Right forelimb (tissue), 1 donor: ENCODE measurements at places on chromosomes 16 and 17.

DNA sequence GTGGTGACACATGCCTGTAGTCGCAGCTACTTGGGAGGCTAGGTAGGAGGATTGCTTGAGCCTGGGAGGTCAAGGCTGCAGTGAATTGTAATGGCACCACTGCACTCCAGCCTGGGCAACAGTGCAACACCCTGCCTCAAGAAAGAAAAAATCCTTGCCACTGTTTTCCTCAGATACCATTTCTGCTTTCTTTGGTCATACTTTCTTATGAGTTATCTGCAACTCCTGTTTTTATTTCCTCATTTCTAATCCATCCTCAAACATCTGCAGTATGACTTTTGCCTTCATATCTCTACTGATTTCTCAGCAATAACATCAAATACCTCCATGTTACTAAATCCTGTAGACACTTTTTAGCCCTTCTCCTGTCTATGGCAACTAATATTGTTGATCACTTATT lies 3.1 kb upstream of the AP2B1 start:
- no peak for DNase-seq

DNA sequence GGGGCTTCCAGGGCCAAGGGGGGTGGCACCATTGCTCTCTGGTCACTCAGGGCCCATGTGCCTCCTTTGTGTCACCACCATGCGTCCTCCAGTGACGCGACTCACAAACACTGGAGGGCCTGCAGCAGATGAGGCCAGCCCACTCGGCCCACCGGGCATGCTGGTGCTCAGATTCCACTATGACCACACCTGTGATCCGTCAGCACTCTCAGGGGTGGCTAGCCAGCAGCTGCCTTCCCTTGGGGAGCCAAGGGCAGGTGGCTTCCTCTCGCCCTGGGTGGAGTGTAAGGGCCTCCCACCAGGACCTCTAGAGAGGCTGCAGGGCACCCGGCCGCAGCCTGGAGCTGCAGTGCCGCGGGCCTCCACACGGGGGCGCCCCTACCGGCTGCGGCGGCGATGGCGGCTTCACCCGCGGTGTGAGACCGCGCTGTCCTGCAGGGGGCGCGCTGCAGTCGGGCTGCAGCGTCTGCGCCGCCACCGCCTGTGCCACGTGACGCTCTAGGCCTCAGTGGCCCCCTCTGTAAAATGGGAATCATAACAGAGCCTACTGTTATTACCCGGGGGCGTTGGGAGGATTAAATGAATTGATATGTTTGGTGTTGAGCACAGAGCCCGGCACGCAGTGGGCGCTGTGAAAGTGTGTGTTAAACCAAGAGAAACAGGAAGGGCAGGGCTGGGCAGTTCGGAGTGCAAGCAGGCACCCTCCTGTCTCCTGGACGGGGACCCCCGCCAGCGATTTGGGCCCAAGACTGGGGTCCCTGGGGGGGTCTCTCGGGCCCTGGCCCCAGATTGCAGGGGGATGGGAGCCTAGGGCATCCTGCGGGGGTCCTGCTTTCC lies 192.4 kb upstream of the GSE1 start:
- peak; percentile 79 for DNase-seq

- DNase-seq = no peak
These were observed 1432.0 kb upstream of the GOT2 start for GRCh38 chr16:60166111-60166510.

DNA sequence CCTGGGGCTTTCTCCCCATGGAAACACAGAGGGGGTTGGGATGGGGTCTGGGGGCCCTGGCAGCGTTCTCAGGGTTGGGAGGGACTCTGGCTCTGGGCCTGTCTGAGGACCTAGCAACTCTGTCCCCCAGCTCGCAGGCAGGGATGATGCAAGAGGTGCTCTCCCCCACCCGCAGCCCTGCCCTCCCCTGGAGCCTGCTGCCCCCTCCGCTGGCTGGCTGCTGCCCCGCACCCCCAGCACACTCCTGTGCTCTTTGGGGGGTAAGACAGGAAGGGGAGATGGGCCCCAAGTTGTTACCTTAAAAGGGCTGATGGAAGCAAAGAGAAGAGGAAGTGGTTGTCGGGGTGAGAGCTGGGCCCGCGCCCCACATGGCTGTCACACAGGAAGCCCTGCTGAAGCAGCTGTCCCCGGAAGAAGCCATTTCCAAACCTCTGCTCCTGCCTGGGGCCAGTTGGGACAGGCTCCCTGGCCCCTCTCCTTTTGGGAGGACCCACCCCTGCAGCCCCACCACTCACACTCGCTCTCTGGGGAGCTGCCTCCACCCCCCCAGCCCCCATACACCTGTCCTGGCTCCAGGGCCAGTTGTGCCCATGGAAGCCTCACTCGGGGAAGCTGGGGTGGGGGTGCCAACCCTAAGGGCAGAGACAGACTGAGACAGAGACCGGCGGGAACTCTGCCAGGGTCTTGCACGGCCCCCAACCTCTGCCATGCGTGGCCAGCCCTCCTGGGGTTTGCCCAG lies 2.5 kb downstream of the CORO1A start:
- peak; percentile 41 for DNase-seq

DNA sequence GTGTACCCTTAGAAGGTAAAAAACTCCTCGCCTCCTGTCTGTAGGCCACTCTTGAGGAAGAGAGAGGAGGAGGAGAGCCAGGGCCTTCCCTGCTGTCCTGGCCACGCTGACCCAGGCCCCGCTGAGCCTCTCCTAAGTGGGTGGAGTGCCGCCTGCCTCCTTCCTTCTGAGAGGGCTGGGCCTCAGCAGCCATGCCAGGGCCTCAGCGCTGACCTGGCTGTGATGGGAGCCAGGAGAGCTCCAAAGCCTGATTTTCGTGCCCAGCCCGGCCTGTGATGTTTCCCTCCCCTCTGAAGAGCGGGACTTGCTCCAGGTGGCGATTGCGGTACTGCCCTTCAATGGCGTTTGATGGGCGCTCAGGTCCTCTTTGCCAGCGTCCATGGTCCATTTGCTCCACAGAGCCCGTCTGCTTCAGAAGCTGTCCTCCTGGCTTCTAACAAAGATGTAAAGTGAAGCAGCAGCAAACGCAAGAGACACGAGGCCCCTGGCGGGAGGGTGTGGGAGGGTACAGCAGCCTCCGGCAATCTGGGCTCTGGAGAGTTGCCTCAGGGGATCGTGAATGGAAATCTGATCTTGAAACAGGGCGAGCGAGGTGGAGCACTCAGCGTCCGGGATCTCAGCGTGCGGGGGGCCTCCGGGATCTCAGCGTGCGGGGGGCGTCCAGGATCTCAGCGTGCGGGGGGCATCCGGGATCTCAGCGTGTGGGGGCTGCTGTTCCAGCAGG lies 93.5 kb downstream of the NPIPB11 start:
- DNase-seq = no peak

DNA sequence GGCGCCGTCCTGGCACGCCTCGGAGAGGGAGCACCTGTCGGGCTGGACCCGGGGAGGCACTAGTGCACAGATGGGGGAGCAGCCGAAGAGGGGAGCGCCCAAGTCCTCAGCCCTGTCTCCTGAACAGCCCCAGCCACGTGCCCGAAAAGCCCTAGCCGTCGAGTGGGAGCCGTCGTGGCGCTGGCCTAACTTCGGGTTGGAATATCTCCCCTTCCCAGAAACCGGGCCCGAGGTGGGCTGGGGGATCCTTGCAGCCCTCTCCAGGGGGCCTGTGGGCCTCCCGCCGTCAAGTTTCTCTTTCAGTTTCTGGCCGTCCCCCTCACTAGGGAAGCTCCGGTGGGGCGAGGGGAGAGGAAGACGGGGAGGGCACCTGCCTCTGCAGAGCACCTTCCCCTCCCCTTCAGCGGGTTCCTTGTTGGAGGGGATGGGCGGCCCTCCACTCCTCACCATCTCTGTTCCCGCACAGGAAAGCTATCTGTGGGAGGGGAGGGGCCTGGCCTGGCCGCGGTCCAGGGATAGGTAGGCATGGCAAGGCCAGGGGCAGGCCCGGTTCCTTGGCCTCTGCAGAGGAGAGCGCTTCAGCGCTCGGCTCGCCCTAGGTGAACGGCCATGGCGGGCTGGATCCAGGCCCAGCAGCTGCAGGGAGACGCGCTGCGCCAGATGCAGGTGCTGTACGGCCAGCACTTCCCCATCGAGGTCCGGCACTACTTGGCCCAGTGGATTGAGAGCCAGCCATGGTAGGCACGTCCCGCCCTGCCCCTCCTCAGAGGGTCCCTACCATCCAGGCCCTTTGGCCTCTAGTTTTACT lies 709 bp downstream of the STAT5A start:
- peak; percentile 48 for DNase-seq

DNA sequence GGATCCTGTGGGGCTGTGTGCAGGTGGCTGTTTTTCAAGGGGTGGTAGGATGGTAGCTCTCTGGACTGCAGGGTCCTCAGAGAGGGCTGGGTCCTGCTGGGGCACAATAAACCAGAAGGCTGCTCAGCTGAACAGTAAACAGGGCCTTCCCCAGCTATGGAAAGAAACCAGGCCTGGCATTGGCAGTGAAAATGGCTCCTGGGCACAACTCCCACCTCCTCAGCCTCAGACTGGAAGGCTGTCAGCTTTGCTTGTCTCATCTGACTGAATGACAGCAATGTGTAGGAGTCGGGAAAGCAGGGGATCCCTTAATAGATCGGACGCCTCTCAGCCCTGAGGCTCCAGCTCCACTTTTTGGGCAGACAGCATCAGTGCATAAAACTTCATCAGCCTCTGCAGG lies 59.8 kb upstream of the NLRP1 start:
- no peak for DNase-seq

DNA sequence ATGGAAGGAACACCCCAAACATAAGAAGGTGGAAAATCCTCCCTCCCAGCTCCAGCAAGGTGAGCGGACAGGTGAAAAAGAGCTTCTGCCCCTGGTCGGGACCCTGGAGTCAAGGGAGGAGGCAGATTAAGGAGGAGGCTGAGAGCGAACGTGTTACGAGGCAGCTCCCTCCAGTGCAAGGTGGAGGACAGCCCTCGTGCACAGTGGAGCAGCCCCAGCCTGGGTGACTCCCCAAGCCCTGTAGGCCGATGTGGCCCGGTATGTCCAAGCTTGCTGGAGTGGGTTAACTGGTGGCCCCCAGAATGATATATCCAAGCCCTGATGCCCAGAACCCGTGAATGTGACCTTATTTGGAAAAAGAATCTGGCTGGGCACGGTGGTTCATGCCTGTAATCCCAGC lies 15.5 kb upstream of the CRISPLD2 start:
- DNase-seq = no peak

- no peak for DNase-seq
These were observed 80.3 kb downstream of the RBFOX3 start for GRCh38 chr17:79530361-79531105.

- no peak for DNase-seq
These were observed 107.6 kb upstream of the MED13 start for GRCh38 chr17:62172492-62173291.

DNA sequence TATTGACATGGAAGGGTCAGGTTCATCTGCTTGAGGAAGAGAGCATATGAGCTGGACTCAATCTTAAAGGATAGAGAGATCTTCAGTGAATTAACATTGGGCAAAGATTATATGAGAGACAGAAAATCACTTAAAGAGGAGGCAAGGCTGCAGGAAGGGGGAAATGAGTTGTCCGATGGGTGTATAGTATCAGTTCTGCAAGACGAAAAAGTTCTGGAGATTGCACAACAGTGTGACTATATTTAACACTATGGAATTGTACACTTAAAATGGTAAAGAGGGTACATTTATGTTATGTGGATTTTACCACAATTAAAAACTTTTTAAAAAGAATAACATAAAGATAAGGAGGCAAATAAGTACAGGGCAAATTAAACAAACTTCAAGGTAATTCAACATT lies 80.7 kb downstream of the HELZ start:
- no peak for DNase-seq

DNA sequence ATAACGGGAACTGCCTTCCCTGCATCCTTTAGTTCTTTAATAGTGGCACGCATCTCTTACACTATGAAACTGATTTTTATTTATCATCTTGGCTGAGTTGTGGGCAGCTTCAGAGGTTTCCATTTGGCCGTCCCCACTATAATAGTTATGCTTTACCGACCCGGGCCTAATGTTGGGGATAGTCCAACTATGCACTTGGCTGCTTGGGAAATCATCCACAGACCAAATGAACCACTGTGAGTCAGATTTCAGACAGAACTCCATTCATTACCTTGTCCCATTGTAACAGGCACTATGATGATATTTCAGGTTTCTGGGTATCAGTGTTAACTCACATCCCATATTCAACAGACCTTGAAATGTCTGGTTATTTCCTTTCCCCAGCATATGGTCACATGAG lies 6.1 kb upstream of the SLFN5 start:
- no peak for DNase-seq

DNA sequence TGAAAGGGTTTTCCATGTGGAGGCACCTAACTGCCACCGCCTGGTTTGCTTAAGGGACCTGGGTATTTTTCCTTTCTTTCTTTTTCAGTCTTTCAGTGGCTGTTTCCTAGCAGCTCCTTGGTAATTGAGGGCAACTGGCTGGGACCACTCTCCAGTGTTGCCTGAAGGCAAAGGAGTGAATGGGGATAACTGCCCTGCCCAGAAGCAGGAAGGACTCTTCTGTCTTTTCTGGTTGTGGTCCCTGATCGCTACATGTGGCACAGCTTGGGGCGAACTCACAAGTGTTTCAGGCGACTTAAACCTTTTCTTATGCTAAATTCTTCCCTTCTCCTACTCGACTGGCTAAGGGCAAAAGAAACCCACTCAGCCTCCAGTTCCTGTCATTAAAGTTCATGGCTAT lies 10.1 kb upstream of the TMEM98 start:
- no peak for DNase-seq

GRCh38 chr17:47785538-47786123 lies 36.0 kb downstream of the OSBPL7 start:
- DNase-seq = no peak

DNA sequence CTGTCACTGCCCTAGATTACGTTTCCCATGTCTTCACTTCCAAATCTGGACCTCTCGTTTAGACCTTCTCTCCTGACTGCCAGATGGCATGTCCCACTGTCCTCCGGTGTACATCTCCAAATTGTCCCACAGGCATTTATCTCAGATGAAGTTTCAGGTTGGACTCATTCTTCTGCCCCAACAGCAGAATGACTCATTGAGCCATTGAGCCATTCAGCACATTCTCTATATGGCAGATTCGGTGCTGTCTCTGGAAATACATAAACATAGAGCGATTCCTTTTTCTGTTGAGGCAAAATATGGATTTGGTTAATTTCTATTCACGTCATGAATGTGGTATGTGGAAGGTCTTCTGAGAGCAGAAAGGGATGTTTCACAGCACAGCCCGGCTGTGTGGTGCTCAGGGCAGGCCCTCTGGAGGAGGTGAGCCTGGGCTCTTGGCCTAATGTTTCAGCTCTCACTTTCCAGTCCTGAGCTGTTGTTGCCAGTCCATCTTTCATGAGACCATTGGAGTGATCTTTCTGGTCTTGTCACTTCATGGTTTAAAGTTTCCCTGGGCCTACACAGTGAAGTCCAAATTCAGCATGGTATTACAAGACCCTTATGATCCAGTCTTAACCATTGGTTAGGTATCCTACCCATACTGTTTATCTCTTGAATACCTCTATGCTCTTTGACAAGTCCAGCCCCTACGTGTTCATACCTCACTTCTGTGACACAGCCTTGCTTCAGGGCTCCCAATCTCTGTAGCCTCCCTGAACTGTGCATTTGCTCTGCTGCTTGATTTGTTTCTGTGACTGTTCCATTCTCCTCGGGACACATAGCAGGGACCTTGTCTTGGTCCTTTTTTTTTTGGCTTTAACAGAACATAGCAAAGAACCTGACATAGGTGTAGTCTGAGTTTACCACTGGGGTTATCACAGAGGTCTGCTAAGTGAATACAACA lies 15.9 kb downstream of the HAPSTR1 start:
- no peak for DNase-seq

- DNase-seq = no peak
These were observed 5.8 kb upstream of the CD79B start for GRCh38 chr17:63937920-63938319.

GRCh38 chr16:49596068-49596467 lies 222.5 kb downstream of the C16orf78 start:
- peak; percentile 54 for DNase-seq

GRCh38 chr17:29929006-29929532 lies 959 bp downstream of the SSH2 start:
- no peak for DNase-seq

GRCh38 chr16:52872731-52873130 lies 180.0 kb downstream of the CHD9NB start:
- DNase-seq = no peak
